BJ (cell line): ENCODE measurements at places on chromosomes 2 and 18.

DNA sequence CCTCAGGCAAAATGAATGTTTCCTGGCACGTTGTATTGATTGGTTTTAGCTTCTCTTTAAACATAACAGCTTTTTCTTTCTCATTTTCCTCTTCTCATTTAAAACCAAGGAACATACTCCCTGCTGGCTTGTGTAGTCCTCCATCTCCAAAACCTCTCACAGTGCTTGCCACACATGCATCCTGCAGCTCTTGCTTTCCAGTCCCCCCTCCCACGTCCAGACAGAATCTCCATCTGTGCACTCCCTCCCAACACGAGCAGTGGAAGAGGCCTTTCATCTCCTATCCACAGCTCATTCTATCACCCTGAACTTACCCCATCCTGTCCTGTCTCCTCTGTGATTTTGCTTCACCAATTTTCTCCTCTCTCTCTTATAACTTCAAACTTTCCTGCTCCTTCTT is 99.6 kb upstream of the THSD7B start:
- DNase-seq, result no peak

DNA sequence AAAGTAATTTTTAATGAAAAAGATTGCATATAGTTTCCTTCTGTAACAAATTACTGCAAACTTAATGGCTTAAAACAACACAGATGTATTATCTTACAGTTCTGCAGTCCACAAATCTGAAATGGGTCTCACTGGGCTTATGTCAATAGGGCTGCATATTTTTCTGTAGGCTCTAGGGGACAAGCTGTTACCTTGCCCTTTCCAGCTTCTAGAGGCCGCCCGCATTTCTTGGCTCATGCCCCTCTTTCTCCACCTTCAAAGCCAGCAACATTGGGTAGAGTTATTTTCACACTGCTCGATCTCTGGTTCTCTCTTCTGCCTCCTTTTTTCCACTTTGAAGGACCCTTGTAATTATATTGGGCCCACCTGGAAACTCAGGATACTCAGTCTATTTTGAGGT is 16.7 kb downstream of the COPS8 start:
- no peak for DNase-seq

GRCh38 chr2:120262761-120263428 is 10.2 kb downstream of the RALB start:
- no peak for DNase-seq

DNA sequence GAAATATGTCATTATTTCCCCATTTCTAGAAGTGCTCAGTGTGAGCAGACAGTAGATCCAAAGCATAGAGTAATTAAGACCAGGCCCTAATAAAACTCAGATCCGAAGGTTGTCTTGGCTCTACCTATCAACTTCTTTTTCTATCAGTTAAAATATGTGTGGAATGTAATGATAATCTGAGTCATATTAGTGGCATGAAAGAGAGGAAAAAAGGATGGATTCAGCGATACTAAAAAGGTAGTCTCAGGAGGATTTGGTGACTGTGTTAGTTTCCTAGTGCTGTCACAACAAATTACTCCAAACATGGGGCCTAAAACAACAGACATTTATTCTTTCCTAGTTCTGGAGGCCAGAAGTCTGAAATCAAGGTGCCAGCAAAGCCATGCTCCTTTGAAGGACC is 103.7 kb upstream of the NABP1 start:
- DNase-seq, result no peak

DNA sequence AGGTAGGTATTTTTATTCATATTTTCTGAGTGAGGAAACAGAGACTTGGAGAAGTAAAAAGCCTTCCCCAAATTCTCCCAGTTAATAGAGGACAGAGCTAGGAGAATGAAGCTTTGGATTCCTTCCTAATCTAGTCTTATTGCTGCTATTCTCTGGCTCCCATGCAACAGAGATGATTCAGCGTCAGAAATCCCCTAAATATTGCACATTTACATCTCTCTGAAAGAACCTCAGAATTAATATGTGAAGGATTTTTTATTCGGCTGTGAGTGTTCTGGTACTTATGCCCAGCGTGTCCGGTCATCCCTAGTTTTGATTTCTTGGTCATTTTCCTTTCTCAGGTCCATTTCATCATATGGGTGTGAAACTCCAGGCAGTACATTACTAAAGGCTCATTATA is 91.2 kb upstream of the SESTD1 start:
- DNase-seq, result no peak

DNA sequence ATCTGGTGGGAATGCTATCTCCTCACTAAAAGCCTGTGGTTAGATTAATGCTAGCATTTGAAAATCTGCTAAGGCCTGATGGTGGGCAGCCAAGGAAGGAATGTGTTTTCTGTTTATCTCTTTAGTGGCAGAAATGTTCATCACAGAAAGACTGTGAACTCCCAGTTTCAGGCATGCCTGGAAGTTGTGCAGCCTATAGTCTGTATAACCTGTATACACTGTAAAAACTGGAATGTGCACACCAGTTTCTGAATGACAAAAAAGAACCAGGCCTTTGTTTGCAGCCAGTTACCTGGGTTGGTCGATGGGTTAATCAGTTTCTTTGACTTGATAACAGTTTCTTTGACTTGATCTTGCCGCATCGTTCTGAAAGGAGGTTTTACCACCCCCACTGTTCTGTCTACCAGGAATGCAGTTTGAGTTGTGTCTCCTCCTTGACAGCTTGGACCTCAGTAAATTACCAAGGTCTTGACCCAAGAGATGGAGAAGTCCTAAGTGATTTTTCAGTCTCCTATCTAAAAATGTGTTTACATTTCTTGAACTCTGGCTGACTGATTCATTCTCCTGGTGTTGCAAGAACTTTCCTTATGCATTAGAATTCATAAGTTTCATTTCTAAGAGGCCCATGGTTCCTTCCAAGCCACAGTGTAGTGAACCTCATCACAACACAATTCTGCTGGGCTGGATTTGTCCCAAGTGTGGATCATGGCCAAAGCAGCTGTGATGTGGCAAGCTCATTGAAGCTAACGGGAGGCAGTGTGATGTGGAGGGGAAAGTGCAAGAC is 62.2 kb downstream of the KIAA2012 start:
- peak; percentile 97 for DNase-seq

- no peak for DNase-seq
Measured at GRCh38 chr2:233711312-233712008, 1.2 kb upstream of the UGT1A5 start.

GRCh38 chr2:15773204-15773603 is 167.1 kb upstream of the MYCN start:
- no peak for DNase-seq

GRCh38 chr2:128232965-128233789 is 85.5 kb downstream of the HS6ST1 start:
- no peak for DNase-seq
